Left cardiac atrium (tissue), 4 donors: ENCODE measurements at places on chromosomes 3 and 15.

DNA sequence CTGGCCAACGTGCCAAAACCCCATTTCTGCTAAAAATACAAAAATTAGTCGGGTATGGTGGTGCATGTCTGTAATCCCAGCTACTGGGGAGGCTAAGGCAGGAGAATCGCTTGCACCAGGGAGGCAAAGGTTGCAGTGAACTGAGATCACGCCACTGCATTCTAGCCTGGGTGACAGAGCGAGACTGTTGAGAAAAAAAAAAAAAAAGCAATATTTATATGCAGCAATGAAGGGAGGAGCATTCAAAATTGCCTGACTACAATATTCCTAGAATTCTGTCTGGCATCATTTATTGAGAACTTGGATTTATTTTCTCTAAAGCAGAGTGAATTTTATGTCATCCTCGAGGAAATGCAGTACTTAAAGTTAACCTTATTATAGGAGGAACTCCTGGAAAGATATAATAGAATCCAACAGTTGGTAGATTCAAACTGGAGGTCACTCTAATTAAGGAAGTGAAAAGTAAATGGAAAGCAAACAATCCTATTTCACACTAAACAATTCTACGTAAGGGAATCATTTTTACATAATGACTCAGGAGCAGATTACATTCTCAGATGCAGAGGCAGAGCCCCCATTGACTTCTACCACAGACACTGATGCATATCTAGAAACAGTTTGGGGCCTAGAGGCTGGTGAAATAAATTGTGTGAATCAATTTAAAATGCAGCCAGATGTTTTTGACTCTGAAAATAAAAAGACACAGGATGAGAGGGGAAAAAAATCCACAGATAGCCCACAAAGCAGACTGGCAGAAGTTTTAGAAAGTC is 82.1 kb upstream of the FHIT start:
- no peak for DNase-seq

GRCh38 chr3:20524328-20524727 is 338.3 kb upstream of the SGO1 start:
- no peak for DNase-seq

GRCh38 chr3:129934234-129935123 is 40.0 kb upstream of the TRH start:
- DNase-seq = no peak

DNA sequence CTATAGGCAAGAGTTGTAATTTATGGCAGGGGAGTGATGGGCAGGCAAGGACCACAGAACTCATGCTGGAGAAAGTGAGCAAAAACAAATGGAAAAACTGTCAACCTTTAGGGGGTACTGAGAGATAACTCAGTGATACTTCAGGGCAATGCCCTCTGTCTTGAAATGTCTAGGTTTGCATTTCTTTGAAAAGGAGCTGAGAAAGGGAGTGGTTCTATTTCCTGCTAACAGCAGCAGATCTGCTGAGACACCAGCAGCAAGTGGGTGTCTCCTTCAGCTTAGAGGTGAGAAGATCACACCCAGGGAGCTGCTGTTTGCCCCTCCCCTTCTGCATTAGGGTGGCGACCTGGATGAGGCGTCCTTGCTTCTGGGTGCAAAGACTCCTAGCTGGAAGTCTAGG is 42.3 kb upstream of the XIRP1 start:
- DNase-seq = no peak

DNA sequence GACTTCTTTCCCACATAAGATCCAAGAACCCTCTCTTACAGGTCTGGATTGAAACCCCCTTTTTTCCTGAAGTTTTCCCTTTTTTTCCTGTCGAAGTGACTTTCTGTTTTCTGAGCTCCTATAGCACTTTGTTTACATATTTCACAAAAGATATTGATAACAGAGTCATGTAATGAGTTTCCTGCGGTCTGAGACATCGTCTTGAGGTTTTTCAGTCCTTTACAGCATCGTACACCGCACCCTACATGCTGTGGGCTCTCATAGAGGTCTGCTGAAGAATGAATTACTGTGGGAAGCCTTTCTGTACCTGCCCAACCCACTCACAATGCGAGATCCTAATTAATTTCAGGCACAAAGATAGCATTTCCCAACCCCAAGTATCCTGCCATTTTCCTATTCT is 53.1 kb downstream of the MCF2L2 start:
- no peak for DNase-seq

- no peak for DNase-seq
Observed at GRCh38 chr3:20772869-20773268, 586.9 kb upstream of the SGO1 start.

DNA sequence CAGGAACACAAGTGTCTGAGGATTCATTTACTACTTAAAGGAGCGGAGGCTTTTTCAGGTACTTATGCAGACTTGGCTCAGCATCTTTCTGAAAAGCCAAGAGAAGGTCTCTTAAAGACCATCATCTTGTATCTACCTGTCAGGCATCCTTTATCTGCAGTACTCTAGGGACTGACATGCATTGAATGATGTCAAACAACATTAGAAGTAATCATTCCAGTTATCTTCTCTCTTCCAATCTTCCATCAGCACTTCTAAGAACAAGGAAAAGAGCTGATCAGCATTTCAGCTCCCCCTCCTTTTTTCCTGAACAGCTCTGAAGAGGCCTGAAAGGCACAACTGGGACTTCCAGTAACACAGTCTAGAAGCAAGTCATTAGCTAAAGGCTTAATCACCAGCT is 214.8 kb downstream of the KCNH8 start:
- DNase-seq = no peak

- no peak for DNase-seq
Observed at GRCh38 chr3:168618827-168619470, 523.2 kb upstream of the GOLIM4 start.

- DNase-seq = no peak
Observed at GRCh38 chr3:33315826-33316225, 38.6 kb downstream of the FBXL2 start.

GRCh38 chr3:12588039-12589009 is 31.4 kb downstream of the MKRN2 start:
- no peak for DNase-seq

GRCh38 chr3:189490749-189491148 is 140.4 kb upstream of the TP63 start:
- DNase-seq = no peak

DNA sequence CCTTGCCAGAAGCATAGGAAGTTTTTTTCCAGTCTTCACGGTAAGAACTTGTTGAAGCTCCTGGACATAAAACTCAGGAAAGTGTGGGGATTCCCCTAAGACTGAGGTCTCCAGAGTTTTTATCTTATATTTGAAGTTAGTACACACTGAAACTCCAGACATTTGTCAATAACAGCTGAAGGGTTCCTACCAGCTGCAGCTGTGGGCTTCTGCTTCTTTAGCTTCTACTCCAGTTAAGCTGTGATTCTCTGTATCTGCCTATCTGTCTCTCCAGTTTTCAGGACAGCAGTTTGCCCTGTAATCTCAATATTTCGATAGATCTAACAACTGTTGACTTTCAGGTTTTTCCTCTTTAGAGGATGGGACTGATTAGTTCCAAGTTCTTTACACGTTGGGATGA is 966.0 kb upstream of the SEMA6D start:
- no peak for DNase-seq

DNA sequence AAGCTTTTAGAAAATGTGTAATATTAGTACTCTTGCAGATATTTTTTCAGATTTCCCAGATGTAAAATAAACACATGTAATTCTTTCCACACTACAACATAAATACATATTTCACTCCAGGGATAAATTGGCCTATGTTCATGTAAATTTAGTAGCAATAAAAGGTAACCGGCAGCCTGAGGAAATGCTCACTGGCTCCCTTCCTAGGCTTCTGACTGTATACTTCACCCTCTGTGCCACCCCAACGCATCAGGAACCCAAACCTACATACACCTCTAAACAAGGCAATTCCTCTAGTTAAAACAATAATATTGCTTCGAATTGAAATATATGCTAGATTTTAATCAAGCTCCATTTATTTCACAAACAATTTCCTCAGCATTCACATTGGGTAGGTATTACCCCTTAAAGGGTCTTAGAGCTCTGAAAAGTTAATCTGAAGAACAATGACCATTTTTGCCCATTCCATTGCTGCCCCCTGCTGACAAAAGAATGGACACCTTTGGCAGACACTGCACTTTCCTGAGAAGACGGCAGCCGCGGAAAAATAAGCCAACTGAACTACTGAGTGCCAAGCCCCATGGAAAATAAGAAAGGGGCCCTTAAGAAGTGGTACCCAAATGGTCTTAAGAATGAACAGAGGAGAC is 212.5 kb downstream of the OSBPL10 start:
- DNase-seq = peak; percentile 63

GRCh38 chr3:189902230-189903186 is 218.2 kb downstream of the P3H2 start:
- no peak for DNase-seq

DNA sequence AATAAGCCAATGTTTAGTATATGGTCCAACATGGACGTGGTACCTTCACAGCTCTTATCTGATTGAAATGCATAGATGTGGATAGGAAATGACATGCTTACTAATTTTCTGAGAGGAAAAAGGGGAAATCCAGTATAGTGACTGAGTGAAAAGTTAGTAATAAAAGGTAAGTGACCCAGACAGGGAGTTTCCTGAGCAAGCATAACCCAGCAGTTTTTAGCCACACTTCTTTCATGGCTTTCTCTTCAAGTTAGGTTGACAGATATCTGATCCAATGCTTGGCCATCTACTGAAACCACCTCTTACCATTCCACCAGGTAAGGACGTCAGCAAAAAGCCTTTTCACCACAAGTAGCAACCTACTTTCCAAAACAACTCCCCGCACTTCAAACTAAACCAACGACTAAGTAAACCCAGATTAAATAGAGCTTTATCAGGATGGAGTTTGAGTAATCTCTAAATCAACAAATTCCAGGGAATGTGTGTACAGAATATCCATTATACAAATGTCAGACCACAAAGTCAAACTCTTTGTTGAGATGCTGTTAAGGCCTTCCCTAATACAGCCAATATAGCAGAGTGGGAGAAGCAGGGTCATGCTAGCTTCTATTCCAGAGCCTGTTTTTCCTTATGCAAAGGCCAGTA is 329.7 kb downstream of the RORA start:
- no peak for DNase-seq

GRCh38 chr15:80127911-80128310 is 24.9 kb upstream of the FAH start:
- DNase-seq = no peak

DNA sequence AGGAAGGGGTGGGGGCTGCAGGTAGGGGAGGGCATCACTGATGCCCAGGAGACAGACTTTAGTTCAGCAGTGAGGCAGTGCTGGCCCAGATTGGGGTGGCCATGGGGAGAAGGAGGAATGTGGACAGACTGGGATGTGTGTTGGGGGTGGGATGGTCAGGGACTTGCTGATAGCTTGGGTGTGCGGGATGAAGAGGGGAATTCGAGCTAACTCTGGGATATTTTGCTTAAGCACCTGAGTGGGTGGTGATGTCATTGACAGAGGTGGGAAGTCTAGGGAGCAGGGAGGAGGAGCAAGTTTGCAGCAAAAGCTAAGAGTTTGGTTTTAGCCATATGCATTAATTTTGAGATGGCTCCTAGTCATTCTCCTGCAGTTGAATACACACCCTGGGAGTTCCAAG is 207.5 kb downstream of the RPLP1 start:
- no peak for DNase-seq

GRCh38 chr3:113560271-113560670 is 27.9 kb downstream of the SIDT1 start:
- no peak for DNase-seq

DNA sequence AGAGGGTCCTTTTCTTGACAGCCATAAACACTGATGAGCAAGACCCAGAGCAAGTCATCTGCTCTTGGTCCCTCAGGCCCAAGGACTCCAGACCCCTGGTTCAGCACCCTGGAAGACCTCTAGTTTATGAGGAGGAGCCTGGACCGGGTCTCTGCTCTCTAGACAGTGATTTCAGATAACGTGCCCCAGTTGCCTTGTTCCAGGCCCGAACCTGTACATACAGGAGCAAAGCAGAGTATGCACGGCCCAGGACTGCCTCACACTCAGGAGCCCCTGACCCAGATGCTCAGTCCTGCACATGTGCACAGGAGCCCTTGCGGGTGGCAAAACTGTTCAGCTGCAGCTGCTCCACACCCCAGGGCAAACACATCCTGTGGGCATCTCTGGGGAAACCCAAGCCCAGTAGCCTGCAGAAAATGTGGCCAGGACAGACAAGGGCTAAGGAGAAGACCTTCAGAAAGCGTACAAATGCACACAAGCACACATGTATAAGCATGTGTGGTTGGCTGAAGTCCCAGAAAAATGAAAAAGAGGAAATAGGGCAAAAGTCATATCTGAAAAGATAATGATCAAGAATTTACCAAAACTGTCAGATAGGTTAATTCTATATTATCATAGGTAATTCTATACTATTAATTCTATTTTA is 59.9 kb upstream of the CORO2B start:
- DNase-seq = no peak

- DNase-seq = no peak
Observed at GRCh38 chr15:51629612-51630011, 7.0 kb upstream of the DMXL2 start.

GRCh38 chr3:14814411-14814871 is 4.3 kb upstream of the FGD5 start:
- no peak for DNase-seq

GRCh38 chr3:8709287-8709686 is 24.3 kb upstream of the CAV3 start:
- no peak for DNase-seq

GRCh38 chr15:83205725-83206324 is 1.8 kb downstream of the HDGFL3 start:
- DNase-seq = no peak

- DNase-seq = peak; percentile 15
Observed at GRCh38 chr3:14540821-14541385, 761 bp upstream of the GRIP2 start.

- no peak for DNase-seq
Observed at GRCh38 chr15:62093809-62094208, 27.0 kb downstream of the C2CD4A start.

GRCh38 chr3:65524584-65524983 is 514.1 kb downstream of the MAGI1 start:
- DNase-seq = no peak

GRCh38 chr3:37912052-37912733 is 50.5 kb downstream of the CTDSPL start:
- no peak for DNase-seq

DNA sequence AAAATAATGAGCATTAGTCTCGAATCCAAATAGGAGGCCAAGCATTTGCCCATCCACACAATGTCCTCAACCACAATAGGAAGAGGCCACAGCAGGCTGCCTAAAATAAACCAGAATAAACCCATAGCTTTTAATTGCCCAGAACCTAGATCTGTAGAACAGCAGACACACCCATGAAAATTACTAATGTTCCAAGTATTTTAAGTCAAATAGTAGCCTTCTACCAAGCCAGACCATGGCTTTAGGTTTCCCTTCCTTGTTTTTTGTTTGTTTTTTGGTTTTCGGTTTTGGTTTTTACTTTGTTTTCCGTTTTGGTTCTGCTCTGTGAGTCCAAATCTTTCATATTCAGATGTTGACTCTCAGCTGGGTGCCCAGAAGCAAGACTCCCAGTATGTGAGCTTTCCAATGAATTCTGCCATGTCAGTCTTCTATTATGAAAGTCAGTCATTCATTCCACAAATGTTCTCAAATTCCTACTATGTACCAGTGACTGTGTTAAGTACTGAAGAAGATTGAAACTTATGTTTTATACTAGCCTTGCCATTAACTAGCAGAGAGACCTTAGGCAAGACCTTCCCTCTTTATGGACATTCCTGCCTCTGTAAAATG is 57.8 kb upstream of the BOC start:
- DNase-seq = no peak
